ENCODE measurements at places on chromosomes 4 and X.

DNA sequence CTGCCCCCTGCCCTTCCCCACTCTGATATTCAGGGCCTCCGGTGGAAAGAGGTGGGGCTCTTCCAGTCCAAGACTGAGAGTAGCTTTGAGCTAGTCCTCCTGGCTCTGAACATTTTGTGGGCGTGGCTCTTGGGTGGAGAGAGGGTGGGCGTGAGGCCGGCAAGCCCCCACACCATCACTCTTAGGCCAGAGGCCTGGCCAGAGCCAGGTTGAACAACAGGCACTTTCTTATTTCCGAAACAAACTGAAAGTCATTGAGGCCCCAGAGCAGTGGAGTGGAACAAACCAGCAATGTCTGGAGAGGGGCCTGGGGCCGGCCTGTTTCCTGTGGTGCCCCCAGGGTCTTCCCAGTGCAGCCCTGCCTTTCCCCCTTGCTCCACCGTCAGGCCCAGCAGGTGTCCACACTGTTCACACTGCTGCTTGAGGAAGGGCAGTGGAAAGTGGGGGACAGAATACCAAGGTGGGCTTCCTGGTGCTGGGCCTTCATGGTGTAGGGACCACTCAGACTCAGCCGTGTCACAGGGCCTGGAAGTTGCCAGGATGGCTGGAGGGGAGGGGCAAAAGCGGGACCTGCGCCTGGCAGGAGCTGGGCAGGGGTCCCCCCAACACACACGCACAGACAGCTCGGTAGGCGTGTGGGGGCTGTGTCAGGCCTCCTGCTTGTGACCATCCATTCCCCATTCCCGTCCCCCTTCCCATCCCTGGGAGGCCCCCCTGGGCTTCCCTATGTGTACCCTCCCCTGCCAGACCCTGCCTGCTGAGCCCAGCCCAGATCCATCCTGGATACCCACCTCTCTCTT, 2.9 kb downstream of the ADRA2C start:
- DNase-seq: no peak

DNA sequence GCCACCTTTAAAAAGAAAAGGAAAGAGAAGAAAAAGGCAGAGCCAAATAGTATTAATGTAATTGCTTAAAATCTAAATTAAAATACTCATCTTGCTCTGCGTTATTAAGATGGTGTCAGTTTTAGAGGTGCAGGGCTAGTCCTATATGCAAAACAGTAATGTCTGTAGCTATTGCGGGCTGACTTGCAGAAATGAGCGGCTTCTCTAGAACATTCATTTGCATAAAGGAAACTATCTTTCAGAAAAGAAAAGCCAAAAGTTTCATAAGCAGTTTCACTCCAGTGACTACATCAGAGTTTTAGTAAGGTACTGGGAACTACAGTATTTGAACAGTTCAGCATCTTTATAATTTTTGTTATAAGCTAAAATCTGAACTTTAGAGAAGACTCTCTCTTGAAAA, 6.0 kb downstream of the SMAD1 start:
- no peak for DNase-seq

- DNase-seq: no peak
Observed at GRCh38 chrX:125436855-125437254, 117.2 kb downstream of the TEX13C start.

DNA sequence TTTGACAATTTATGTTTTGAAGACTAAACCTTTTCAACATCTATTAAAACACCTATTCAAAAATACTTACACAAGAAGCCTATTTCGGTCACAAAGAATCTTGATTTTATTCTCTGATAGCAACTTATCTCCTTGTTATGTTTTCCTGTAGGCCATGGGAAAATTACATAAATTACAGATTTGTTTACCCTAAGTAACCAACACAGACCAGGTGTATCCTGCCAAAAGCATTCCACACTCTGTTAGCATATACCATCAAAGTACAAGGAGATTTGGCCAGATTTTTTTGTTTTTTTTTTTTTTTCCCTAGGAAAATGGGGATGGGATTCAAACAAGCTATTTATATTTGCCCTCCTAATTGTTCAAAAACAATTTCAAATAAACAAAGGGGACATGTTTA, 497.9 kb upstream of the MAGEB18 start:
- DNase-seq: no peak

GRCh38 chr4:153788051-153788412, 851 bp downstream of the SFRP2 start:
- no peak for DNase-seq

GRCh38 chr4:149845743-149846142, 30.1 kb upstream of the IQCM start:
- no peak for DNase-seq

DNA sequence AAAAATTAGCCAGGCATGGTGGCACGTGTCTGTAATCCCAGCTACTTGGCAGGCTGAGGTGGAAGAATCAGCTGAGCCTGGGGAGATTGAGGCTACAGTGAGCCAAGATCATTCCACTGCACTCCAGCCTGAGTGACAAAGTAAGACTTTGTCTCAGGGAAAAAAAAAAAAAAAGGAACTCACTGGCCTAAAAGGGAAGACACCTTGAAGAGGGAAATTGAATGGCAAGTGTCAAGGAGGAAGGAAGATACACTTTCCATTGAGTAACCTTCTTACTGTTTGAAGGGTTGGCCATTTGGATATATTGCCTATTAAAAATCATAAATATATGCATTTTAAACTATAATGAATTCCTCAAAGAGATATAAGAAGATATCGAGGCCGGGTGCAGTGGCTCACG, 147.5 kb upstream of the FAM241A start:
- no peak for DNase-seq
